PC-9 (cell line): ENCODE measurements at places on chromosomes 3 and 15. TPM values are rescaled to one million over a fixed set of nuclear protein-coding genes. Genes with fewer than 3 reads are reported as not detected.
A peak's percentile ranks its signal among the peaks of the same experiment; 100 is the strongest.

DNA sequence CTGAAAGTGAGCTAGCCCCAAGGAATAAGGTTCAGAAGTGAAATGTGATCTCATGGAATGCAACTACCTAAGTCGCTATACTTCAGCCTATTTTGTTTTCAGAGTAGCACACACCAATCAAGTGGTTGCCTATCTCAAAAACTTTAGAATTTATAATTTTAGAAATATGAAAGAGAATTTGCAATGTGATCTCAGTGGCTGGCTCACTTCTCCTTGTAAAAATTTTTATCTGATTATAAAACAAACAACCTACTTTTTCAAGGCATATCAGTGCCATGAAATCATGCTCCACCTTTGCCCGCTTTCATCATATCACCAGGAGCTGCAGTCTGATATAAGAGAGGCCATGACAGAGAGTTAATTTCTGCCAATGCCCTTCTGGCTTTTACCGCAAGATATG, 47.3 kb downstream of the CLDN11 start:
- H3K27me3 ChIP-seq = no peaks in the 10 kb centered on the region
- H3K4me1 ChIP-seq = peaks cover 29% of the 10 kb centered on the region

- no peaks in the 10 kb centered on the region for H3K27me3 ChIP-seq
- no peak overlapping the region for H3K27ac ChIP-seq
- no peaks in the 10 kb centered on the region for H3K36me3 ChIP-seq
- no peak overlapping the region for H3K4me3 ChIP-seq
- no peak for DNase-seq
These were observed 201.4 kb downstream of the IL5RA start for GRCh38 chr3:2908693-2909351.

- H3K36me3 ChIP-seq = no peaks in the 10 kb centered on the region
- H3K27me3 ChIP-seq = no peaks in the 10 kb centered on the region
- H3K4me1 ChIP-seq = no peaks in the 10 kb centered on the region
- peak overlapping the region; percentile 68; the same call in 1 of the 2 replicates for H3K4me3 ChIP-seq
- no peak for DNase-seq
- no peak overlapping the region for H3K27ac ChIP-seq
These were observed 753 bp upstream of the MYO5A start for GRCh38 chr15:52529341-52529924.

GRCh38 chr3:49255112-49255511, 21.9 kb downstream of the C3orf62 start:
- no peak overlapping the region for H3K27ac ChIP-seq
- peaks cover 9% of the 10 kb centered on the region for H3K4me1 ChIP-seq
- H3K27me3 ChIP-seq = no peaks in the 10 kb centered on the region
- no peaks in the 10 kb centered on the region for H3K36me3 ChIP-seq

Gene SLC12A1
- total RNA-seq = not detected in 2 replicates

Gene PAQR5
- total RNA-seq = 4.9 and 5.1 TPM in 2 replicates

- H3K4me3 ChIP-seq = no peak overlapping the region
- H3K27ac ChIP-seq = no peak overlapping the region
- DNase-seq = no peak
- H3K27me3 ChIP-seq = no peaks in the 10 kb centered on the region
These were observed 350.2 kb upstream of the POU1F1 start for GRCh38 chr3:87626546-87626945.

GRCh38 chr15:53490341-53490740, 269.1 kb downstream of the WDR72 start:
- H3K36me3 ChIP-seq = no peaks in the 10 kb centered on the region
- H3K27ac ChIP-seq = no peak overlapping the region
- no peak overlapping the region for H3K4me3 ChIP-seq
- no peaks in the 10 kb centered on the region for H3K4me1 ChIP-seq
- DNase-seq = no peak
- H3K27me3 ChIP-seq = no peaks in the 10 kb centered on the region

Gene HIGD2B
- 0.35 TPM in 1 of 2 replicates, not detected in the other for total RNA-seq

Gene ABI3BP
- total RNA-seq = 3.4 and 4.2 TPM in 2 replicates

Gene TUSC7
- not detected in 2 replicates for total RNA-seq

Gene CNTN6
- total RNA-seq = not detected in 2 replicates

DNA sequence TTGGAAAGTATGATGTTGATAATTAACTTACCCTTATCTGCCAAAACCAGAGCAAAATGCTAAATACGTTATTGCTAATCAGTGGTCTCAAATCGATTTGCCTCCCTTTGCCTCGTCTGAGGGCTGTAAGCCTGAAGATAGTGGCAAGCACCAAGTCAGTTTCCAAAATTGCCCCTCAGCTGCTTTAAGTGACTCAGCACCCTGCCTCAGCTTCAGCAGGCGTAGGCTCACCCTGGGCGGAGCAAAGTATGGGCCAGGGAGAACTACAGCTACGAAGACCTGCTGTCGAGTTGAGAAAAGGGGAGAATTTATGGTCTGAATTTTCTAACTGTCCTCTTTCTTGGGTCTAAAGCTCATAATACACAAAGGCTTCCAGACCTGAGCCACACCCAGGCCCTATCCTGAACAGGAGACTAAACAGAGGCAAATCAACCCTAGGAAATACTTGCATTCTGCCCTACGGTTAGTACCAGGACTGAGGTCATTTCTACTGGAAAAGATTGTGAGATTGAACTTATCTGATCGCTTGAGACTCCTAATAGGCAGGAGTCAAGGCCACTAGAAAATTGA, 59.7 kb downstream of the DCUN1D1 start:
- no peaks in the 10 kb centered on the region for H3K4me1 ChIP-seq
- H3K27ac ChIP-seq = no peak overlapping the region
- no peak overlapping the region for H3K4me3 ChIP-seq
- no peak for DNase-seq
- H3K36me3 ChIP-seq = peaks cover 6% of the 10 kb centered on the region; the same call in 1 of the 2 replicates
- no peaks in the 10 kb centered on the region for H3K27me3 ChIP-seq

Gene EOMES
- total RNA-seq = not detected in 2 replicates

Gene ALG3
- total RNA-seq = 81.1 and 95.1 TPM in 2 replicates

GRCh38 chr3:64530434-64531049, 157.3 kb downstream of the ADAMTS9 start:
- DNase-seq = peak; percentile 47
- no peak overlapping the region for H3K27ac ChIP-seq
- no peaks in the 10 kb centered on the region for H3K36me3 ChIP-seq
- H3K27me3 ChIP-seq = no peaks in the 10 kb centered on the region
- no peaks in the 10 kb centered on the region for H3K4me1 ChIP-seq

DNA sequence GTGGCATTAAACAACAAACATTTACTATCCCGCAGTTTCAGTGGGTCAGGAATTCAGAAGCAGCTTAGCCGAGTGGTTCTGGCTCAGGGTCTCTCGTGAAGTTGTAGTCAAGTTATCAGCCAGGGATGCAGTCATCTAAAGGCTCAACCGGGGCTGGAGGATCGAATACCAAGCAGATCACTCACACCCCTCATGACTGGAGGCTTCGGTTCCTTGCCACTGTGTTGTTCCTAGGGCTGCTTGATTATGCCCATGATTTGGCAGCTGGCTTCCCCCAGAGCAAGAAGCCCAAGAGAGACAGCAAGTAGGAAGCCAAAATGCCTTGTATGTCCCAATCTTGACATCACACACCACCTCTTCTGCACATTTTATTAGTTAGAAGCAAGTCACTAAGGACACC, 33.9 kb upstream of the CDCP1 start:
- H3K27ac ChIP-seq = no peak overlapping the region
- DNase-seq = no peak
- no peaks in the 10 kb centered on the region for H3K36me3 ChIP-seq
- no peak overlapping the region for H3K4me3 ChIP-seq
- no peaks in the 10 kb centered on the region for H3K27me3 ChIP-seq

DNA sequence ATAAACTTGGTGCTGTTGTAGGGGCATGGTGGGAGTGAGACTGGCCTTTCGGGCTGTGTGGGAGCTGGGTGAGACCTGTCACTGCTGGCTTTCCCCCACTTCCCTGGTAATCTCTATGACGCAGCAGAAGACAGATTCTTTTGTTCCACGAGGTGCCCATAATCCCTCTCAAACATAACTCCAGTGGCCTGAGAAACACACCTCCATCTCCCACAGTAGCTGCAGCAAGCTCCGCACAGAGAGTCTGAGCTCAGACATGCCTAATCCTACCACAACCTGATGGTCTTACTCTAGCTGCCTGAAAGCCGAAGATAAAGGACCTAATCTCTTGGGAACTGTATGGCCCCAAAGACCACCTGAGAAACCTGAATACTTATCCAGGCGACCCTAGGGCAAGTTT, 225.6 kb upstream of the CRBN start:
- no peaks in the 10 kb centered on the region for H3K4me1 ChIP-seq
- no peaks in the 10 kb centered on the region for H3K27me3 ChIP-seq
- H3K36me3 ChIP-seq = no peaks in the 10 kb centered on the region
- DNase-seq = no peak
- no peak overlapping the region for H3K4me3 ChIP-seq
- no peak overlapping the region for H3K27ac ChIP-seq
